GM12865 (cell line): ENCODE measurements at places on chromosomes 1 and 21.

GRCh38 chr1:33709783-33710718 lies 153.8 kb upstream of the HMGB4 start:
- DNase-seq = no peak

DNA sequence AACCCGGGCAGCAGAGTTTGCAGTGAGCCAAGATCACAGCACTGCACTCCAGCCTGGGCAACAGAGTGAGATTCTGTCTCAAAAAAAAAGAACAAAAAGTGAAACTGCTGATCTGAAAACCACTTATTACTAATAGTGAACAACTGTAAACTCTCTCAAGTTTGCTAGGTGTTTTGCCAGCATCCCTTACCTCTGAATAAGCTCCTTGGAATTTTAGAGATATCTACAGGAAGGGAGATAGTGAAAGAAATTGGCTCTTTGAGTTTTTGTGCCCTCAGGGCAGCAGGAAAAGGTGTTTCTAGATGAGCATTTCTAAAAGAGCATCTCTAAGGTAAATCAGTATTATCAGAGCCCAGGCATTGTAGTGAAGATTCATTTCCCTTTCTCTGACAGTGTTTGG lies 27.1 kb downstream of the PARK7 start:
- no peak for DNase-seq

- no peak for DNase-seq
These were observed 68.4 kb upstream of the SSBP3 start for GRCh38 chr1:54474310-54475251.

- DNase-seq = no peak
These were observed 49.4 kb downstream of the H3-3A start for GRCh38 chr1:226111883-226112261.

GRCh38 chr1:216849146-216849545 lies 125.9 kb upstream of the ESRRG start:
- no peak for DNase-seq

- DNase-seq = no peak
These were observed 695 bp downstream of the DCST2 start for GRCh38 chr1:155032886-155033285.

DNA sequence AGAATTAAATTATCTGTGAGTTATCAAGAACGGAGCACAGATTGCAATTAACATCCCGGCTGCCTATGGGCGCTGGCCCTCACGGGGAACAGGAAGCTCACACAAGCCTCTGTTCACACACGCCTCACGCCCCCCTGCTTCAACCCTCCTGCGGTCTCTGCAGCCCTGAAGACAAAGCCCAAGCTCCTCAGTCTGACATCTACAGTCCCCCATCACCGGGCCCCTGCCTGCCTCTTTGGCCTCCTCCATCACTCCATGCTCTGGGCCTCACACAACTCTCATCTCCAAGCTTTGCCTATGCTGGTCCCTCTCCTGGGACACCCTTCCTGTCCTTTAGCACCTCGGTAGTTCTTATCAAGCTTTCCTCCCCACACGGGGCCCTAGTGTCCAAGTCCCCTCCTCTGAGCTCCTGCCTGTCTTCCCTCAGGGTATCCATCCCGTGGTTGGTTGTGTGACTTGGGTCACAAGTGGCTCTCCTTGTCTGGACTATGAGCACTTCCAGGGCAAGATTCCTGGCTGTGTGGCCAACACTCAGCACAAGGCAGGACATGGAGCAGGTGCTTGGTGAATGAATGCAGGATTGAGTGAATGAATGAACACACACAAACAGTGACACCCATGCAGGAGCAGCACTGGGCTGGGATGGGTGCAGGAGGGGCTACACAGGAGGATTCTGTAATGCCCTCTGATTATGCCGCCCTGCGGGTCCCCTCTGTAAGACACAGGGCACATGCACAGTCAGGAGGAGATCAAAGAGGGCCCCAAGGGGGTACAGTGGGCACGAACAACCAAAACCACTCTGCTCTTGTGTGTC lies 116.1 kb downstream of the DMRTB1 start:
- no peak for DNase-seq

DNA sequence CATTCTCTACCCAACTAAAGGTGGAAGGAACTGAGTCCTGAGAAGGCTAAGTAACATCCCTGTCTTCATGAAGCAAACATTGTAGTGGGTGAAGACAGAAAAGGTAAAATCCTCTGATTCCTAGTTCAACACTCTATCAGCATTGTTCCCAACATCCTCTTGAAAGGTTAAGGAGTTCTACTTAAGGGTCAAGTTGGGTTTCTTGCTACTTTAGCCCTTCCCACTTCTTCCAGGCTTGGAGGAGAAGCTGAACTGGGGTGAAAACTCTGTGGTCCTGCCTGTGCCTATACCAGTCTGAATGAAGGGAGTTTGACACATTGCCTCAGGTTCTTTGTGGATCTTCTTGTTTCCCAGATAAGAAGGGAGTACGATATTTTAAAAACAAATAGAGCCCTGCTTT lies 54.1 kb downstream of the ATP2B4 start:
- DNase-seq = no peak

- DNase-seq = peak; percentile 71
These were observed 29.6 kb upstream of the AGL start for GRCh38 chr1:99820546-99820945.

DNA sequence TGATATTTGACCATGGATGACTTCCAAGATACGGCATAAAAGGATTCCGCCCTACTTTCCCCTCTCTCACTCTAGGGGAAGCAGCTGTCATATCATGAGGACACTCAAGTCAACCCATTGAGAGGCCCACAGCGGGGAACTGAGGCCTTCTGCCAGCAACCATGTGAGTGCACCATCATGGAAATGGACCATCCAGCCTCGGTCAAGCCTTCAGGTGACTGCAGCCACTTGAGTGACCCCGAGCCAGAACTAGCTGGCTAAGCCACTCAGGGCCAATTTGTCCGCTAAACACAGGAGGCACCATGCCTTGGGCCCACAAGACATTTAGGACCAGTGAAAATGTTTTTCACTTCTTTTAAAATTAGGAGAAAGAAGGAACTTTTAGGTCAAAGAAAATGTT lies 11.1 kb upstream of the GJB5 start:
- DNase-seq = no peak

- DNase-seq = no peak
These were observed 77.6 kb downstream of the DDR2 start for GRCh38 chr1:162709870-162710269.

DNA sequence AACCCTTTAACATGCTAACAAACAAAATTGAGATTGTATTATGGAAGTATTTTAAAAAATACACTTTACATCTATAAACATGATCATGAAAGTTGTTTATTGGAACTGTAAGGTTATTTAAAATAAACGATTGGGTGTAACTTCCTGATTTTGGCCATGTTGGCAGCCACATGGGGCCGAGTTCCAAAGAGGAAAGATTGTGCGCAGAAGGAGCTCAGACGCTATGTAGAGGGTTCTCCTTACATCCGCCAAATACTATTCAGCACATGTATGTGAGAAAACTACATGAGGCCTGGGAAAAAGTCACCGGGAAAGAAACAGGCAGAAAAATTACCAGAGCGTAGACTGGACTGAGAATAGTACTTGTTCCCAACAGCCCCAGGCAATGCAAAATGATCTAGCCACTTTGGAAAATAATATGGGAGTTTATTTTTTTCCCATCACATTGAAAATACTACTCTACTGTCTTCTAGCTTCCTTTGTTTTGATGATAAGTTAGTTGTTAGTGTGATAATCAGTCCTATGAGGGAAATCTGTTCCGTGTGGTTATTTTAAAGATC lies 35.7 kb upstream of the B3GALT2 start:
- DNase-seq = no peak

DNA sequence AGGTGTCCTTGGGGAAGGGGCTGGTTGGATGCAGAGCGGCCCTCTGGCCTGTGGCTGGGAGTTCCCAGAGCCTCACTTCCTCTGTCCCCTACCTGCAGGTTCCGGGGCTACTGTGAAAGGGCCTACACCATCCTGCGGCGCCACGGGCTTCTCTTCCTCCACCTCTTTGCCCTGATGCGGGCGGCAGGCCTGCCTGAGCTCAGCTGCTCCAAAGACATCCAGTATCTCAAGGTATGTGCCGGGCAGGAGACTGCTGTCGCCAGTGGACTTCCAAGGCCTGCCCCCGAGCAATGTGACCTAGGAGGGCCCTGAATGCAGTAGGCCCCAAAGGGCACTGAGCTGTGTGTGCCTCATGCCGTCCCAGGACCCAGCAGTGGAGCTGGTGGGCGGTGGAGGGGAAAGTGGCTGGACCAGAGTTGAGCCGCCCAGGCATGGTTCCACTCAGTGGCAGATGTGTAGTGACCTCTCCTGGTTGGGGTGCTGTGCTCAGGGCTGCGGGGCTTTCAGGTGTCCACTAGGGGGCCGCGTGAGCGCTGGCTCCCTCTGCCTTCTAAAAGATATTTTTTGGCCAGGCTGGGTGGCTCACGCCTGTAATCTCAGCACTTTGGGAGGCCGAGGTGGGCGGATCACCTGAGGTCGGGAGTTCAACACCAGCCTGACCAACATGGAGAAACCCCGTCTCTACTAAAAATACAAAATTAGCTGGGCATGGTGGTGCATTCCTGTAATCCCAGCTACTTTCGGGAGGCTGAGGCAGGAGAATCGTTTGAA lies 73.4 kb downstream of the PIK3CD start:
- DNase-seq = peak; percentile 79

GRCh38 chr1:79006564-79006963 lies at the start of gene ADGRL4:
ADGRL4 (minus strand) TSS chr1:79006730; CDS start chr1:79006654, 76 bp downstream.
- no peak for DNase-seq

DNA sequence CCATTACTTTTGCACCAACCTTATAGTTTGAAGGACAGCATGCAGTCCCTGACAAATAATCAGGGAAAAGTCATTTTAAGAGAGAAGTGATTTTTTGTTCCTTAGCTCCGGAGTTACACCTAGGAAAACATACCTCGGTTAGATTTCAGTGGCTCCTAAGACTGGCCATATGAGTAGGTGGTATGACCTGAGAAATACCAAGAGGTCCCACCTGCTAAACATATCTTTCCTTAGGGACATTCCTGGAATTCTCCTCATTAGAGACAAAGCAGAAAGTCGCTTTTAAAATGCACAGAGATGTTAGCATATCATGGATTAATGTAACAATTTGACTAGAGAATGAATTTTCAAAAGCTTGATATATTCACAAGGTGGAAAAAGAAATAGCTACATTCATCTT lies 84.2 kb upstream of the RNPC3 start:
- DNase-seq = no peak

GRCh38 chr1:173403996-173404395 lies 73.1 kb upstream of the PRDX6 start:
- peak; percentile 25 for DNase-seq

GRCh38 chr1:178457651-178458050 lies 39.1 kb downstream of the CLEC20A start:
- DNase-seq = no peak

DNA sequence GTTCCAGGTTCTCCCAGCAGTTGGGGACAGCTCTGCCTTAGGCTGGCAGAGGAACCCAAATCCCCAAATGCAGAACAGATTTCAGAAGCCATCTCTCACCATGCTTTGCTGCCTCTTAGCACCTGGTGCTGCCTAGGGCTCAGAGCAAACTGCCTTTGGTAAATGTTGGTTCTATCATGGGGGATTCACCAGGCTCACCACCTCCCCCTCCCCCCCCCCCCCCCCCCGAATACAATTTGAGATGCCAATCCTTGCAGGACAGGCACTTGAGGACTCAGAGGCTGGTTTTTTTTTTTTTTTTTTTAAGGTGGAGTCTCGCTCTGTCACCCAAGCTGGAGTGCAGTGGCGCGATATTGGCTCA lies 447 bp upstream of the PAQR6 start:
- no peak for DNase-seq

- no peak for DNase-seq
These were observed 197.6 kb upstream of the UBE2U start for GRCh38 chr1:64005801-64006200.

DNA sequence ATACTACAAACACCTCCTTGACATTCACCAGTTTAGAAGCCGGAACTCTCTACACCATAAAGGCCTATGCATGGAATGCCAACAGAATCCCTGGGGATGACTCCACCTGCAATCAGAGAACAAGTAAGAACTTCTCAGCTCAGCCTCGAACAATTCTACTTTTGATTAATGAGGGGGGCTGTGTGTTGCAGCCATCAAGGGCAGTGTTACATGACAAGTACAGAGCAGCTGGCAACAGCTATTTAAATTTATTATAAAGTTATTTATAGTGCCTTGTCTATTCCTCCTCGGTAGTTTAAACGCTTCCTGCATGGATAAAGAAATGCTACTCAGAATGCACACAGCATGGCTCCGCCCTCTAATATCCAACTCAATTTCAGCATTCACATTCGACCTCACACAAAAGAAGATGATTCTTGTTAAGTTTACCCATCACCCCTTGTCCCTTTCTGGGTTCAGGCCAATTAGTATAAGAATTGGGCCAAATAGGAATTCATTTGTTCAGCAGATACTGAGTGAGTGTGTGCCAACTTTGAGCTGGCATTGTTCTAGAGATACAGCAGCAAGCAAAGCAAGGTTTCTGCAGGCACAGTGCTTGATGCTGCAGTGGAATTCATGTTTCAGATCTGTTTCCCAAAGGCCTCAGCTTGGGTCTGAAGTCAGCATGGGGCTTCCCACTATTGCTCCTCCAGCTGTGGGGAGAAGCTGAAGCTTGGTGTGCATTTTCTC lies 6.4 kb downstream of the FNDC7 start:
- DNase-seq = no peak

DNA sequence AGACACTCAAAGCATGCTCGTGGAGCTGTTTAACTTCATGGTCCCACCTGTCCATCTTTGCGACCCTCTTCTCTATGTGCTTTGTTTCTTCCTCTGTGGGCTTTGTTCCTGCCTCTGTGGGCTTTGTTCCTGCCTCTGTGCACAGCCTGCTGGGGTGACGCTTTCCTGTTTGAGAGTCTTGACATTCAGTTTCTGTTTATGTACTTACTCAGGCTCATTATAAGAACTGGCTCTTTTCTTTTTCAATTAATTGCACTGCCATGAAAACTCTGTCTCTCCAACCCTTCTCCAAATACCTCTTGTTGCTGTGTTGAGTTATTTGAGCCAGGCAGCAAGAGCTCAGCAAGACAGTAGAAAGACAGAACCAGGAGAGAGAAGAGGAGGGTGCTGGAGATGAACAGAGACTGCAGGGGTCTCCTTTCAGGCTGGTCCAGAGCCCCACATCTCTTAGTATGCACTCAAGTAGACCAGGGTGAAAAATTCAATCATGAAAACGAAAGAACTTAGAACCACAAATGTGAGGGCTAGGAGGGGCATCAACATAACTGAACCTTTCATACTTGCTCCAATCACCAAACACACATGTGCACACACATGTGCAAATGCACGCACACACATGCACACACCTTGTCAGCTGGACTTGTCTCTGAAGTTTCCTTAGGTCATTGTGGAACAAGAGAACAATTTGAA lies 88.3 kb upstream of the SGIP1 start:
- peak; percentile 88 for DNase-seq

DNA sequence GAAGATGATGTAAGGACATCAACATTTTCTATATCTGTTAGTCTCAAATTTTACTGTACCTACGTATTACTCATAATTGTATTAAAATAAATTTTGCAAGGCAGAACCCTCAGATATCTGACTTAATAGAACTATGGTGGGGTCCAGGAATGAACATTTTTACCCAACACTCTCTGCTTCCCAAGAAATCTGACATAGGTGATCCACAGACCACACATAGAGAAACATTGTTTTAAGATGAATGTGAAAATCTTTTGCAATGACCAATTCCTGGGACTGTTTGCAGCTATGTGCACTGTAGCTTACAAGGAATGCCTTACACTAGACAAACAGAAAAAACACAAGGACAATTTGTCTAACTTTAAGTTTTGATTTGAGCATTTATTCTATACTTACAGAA lies 645.6 kb upstream of the ADGRL2 start:
- no peak for DNase-seq
